HFFc6 (cell line): ENCODE measurements at places on chromosomes 16 and 17. TPM values are rescaled to one million over a fixed set of nuclear protein-coding genes. Genes with fewer than 3 reads are reported as not detected.

- no peak for DNase-seq
- no peak overlapping the region for H3K27ac ChIP-seq
- H3K4me3 ChIP-seq = no peak overlapping the region
Observed at GRCh38 chr17:20243524-20243923, 223.8 kb downstream of the LGALS9B start.

GRCh38 chr16:17511340-17511739, 40.6 kb upstream of the XYLT1 start:
- peaks cover 2% of the 10 kb centered on the region; the same call in 1 of the 2 replicates for H3K27me3 ChIP-seq
- peak overlapping the region; percentile 76; the same call in 1 of the 2 replicates for H3K27ac ChIP-seq
- H3K4me3 ChIP-seq = no peak overlapping the region
- peaks cover 60% of the 10 kb centered on the region for H3K4me1 ChIP-seq

DNA sequence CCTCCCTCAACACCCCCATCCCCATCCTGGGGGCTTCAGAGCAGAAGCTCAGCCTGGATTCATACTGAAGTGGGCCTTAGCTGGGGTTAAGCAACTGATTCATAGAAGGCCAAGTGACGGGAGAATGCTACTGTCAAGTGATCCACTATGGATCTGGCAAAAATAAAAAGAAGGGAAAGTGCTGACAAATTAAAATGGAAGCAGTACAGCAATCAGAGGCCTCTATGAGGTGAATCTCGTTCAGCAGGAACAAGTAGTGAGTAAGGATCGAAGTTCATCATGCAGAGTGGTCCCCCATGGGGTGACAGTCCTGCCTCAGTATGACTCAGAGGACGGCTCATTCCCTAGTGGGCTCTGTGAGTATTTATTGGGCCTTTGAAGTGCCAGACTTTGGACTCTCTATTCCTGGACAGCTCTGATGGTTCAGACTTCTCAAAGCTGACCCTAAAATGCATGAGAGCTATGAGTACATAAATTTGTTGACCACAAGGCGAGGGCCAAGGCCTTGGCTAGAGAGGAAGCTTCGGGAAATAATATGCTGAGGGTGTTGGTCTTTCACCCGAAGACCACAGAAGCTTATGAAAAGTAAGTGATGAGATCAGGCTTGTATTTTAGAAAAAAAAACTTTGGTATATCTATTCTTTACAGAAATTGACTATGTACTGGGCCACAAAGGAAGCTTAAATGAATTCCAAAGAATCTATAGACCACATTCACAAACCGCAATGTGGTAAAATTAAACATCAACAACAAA, 5.3 kb upstream of the NSMCE1 start:
- H3K4me1 ChIP-seq = peaks cover 24% of the 10 kb centered on the region
- H3K27ac ChIP-seq = peak overlapping the region; percentile 67
- peaks cover 7% of the 10 kb centered on the region for H3K36me3 ChIP-seq
- no peak overlapping the region for H3K4me3 ChIP-seq

GRCh38 chr17:40910441-40910841, 25.4 kb upstream of the KRT20 start:
- peak overlapping the region; percentile 64 for H3K4me3 ChIP-seq
- H3K4me1 ChIP-seq = peaks cover 69% of the 10 kb centered on the region
- H3K27ac ChIP-seq = peak overlapping the region; percentile 91
- peaks cover 2% of the 10 kb centered on the region for H3K27me3 ChIP-seq

DNA sequence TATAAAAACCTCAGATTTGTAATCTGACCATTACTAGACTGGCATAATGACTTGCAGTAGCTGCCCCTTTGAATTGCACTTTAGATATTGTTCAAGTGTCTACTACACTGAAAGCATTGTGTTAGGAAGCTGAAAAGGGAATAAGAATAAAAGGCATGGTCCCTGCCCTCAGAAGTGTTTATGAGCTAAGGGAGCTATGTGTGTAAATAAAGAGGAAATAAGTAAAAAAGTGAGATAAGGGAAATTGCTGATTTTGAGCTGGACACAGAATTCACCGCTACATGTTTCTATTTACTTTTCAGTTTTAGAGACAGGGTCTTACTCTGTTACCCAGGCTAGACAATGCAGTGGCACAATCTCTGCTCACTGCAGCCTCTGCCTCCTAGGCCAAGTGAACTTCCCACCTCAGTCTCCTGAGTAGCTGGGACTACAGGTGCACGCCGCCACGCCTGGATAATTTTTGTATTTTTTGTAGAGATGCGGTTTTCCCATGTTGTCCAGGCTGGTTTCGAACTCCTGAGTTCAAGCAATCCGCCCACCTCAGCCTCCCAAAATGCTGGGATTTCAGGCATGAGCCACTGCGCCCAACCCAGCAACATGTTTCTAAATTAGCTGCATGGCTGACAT, 57.0 kb downstream of the GRB2 start:
- peaks cover 2% of the 10 kb centered on the region; the same call in 1 of the 2 replicates for H3K27me3 ChIP-seq
- DNase-seq = no peak
- peaks cover 43% of the 10 kb centered on the region for H3K4me1 ChIP-seq
- H3K27ac ChIP-seq = no peak overlapping the region
- no peak overlapping the region for H3K4me3 ChIP-seq

DNA sequence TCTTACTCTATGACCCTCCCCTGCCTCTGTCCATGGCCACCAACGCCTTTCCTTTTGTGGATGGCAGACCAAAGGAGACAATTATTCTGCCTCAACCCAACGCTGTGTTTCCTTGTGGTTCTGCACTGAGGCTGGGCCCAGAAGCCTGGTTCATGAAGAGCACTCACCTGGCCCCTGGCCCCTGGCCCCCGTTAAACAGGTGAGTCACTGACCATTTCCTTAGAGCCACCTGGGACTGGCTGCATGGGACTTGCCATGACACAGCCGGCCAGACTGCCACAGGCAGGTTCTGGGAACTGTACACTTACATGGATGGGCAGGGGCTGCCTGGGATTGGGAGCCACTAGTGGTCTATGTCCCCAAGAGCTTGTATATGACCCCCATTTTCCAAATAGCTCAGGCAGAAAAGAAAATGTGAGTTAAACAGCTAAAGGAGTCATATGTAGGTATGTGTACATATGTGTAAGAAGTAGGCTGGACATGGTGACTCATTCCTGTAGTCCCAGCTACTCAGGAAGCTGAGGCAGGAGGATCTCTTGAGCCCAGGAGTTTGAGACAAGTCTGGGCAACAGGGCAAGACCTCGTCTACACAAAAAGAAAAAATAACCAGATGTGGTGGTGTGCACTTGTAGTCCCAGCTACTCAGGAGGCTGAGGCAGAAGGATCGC, 181.9 kb upstream of the CACNG5 start:
- peaks cover 4% of the 10 kb centered on the region for H3K27me3 ChIP-seq
- H3K4me1 ChIP-seq = peaks cover 60% of the 10 kb centered on the region
- peak; percentile 20 for DNase-seq
- no peak overlapping the region for H3K4me3 ChIP-seq
- peaks cover 62% of the 10 kb centered on the region for H3K36me3 ChIP-seq

GRCh38 chr17:58156839-58157803, 8.9 kb downstream of the OR4D1 start:
- no peaks in the 10 kb centered on the region for H3K36me3 ChIP-seq
- peak overlapping the region; percentile 59 for H3K4me3 ChIP-seq
- no peak overlapping the region for H3K27ac ChIP-seq

GRCh38 chr16:68548947-68549346, 9.9 kb downstream of the ZFP90 start:
- H3K4me3 ChIP-seq = no peak overlapping the region
- peaks cover 92% of the 10 kb centered on the region for H3K36me3 ChIP-seq
- H3K27me3 ChIP-seq = no peaks in the 10 kb centered on the region
- no peak for DNase-seq

DNA sequence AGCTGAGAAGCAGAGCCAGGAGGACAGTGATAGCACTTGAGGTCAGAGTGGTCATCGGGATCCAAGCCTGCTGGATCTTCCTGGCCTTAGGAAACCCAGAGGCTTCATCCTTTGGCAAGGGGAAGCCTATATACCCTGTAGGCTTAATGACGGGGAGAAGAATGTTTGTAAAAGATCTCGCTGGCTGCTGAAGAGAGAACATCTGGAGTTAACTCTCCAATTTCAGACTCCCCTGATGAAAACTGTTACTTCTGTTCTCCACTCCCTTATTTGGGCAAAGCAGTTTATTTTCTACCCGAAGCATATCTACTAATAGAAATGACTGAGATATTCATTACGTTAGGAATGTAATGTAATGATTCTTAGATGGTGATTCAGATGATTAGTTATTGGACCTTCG, 487.0 kb downstream of the CDH13 start:
- no peaks in the 10 kb centered on the region for H3K36me3 ChIP-seq
- no peak for DNase-seq
- peaks cover 10% of the 10 kb centered on the region; the same call in 1 of the 2 replicates for H3K4me1 ChIP-seq

- peak overlapping the region; percentile 86 for H3K4me3 ChIP-seq
- peaks cover 68% of the 10 kb centered on the region for H3K4me1 ChIP-seq
- DNase-seq = peak; percentile 16
Observed at GRCh38 chr17:17959520-17960361, 12.5 kb downstream of the TOM1L2 start.

The CCDC144A gene
- total RNA-seq = 0.11 to 0.59 TPM (median 0.24 TPM) in 3 replicates

The DYNLRB2 gene
- total RNA-seq = not detected in 2 replicates

The NSRP1 gene
- 23.5 to 26.9 TPM (median 23.6 TPM) in 3 replicates for total RNA-seq
